ENCODE measurements at places on chromosomes 7 and 10.

DNA sequence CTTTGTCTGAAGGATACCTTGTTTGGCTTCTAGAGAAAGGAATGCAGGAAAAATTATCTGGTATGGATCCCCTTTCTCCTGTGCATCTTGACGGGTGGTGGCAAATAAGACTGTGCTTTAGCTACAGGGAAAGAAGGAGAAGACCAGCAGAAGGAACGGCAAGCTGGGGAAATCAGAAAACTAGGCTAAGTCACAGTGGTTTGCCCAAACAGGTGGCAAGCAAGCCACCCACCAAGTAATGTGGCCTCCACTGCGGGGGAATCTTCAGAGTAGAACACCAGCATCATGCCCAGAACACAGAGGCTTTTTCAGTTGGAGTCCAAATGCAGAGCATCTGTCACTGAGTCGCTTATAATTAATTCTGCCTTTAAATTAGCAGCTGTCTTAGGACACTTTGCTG is 282.8 kb downstream of the PHF14 start:
- no peak overlapping the region for H3K27ac ChIP-seq
- no peak overlapping the region for H3K4me3 ChIP-seq
- DNase-seq: no peak

DNA sequence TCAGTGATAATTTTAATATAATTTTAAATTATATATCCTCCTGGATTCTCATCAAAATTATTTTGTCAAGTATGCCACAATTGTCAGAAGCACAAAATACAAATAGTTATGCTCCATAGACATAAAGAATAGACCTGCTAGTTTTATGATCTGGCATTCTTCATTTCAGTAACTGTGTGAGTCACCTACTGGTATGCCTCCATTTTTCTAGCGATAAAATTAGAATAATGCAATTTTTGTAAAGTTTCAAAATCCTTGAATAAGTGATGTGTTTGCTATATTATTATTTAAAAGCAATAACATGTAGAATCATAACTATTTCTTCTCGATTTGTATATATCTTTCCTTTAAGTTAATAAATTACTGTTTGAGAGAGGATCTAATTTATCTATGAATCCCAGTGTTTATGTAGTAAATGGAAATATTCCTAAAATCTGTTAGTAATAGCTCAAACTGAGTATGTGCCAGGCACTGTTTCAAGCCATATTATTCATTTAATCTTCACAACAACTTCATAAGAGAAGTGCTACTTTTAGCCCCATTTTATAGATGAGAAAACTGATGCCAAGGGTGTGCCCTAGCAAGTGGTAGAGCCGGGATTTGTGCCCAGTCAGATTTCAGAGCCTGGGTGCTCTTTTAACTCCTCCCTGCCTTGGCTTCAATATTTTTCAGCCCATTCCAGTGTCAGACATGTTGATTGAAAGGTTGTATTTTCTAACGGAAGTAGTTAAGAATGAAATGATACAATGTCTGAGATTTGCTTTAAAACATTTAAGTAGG is 38.4 kb downstream of the NET1 start:
- peaks cover 35% of the 10 kb centered on the region for H3K36me3 ChIP-seq
- DNase-seq: no peak
- peaks cover 31% of the 10 kb centered on the region for H3K4me1 ChIP-seq
- H3K4me3 ChIP-seq: no peak overlapping the region

- peaks cover 7% of the 10 kb centered on the region for H3K4me1 ChIP-seq
- H3K36me3 ChIP-seq: no peaks in the 10 kb centered on the region
- DNase-seq: no peak
- H3K27ac ChIP-seq: no peak overlapping the region
Observed at GRCh38 chr7:41130086-41130485, 572.8 kb downstream of the INHBA start.

DNA sequence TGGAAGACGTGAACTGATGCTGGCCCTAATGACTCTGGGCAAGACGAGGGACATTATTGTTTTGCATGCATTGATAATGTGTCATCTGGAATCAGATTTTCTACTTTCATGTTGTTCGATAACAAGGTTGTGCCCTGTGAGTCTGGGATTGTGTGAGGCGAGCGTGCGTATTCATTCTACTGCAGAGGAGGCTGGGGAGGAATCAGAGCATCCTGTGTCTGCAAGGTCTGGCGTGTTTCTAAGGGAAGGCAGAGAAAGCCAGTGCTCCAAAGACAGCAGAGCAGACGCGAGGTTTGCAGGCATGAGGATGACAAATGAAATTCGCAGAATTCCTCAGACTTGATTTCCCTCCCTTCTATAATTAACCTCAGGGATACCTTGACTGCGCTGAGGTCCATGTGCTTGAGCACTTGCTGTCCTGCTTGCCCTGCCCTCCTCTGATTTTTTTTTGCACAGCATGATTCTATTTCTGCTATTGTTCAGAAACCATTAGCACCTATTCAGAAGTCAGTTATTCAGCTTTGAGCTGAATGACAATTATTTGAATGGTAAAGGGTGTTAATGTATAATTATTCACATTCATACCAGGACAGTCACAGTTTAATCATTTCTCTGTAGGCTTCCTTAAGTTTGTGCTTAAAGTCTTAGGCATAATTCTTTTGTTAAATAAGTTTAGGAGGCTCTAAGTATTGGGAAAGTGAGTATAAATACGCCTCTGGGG is 233.6 kb downstream of the EBF3 start:
- no peak overlapping the region for H3K27ac ChIP-seq
- H3K36me3 ChIP-seq: peaks cover 25% of the 10 kb centered on the region
- no peak overlapping the region for H3K4me3 ChIP-seq
- no peak for DNase-seq

DNA sequence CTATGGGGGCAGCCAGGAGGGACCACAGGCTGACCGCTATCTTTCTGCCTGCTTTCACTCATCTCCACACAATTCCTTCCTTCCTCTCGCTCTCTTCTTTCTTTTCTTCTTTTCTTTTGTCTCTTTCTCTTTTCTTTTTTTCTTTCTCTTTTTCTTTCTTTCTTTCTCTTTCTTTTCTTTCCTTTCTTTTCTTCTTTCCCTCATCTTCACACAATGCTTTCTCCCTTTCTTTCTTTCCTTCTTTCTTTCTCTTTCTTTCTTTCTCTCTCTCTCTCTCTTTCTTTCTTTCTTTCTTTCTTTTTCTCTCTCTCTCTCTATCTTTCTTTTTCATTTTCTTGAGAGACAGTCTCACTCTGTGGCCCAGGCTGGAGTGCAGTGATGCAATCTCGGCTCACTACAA is 6.8 kb upstream of the MUC12 start:
- H3K4me1 ChIP-seq: peaks cover 17% of the 10 kb centered on the region
- H3K27ac ChIP-seq: no peak overlapping the region
- no peak for DNase-seq
- H3K36me3 ChIP-seq: no peaks in the 10 kb centered on the region
- H3K4me3 ChIP-seq: no peak overlapping the region

DNA sequence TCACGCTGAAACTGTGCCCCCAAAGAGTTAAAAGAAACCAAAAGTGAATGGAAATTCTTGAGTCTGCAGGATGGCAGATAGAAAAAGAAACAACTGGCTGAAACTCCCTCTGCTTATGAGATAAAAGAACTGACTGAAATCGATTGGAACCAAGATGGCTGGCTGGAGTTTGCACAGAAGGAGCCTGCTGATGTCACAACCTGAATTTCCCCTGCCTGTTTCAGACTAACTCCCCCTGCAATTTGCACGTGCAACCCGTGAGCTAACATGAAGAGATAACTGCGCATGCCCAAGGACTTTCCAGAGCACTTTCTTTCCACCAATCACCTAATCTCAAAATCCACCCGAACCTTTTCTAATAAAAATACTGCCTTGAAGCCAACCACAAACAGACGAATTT is 435.5 kb downstream of the CALN1 start:
- no peak overlapping the region for H3K4me3 ChIP-seq
- DNase-seq: no peak
- H3K4me1 ChIP-seq: no peaks in the 10 kb centered on the region
- no peaks in the 10 kb centered on the region for H3K36me3 ChIP-seq

GRCh38 chr7:128877756-128878120 is 15.1 kb downstream of the ATP6V1F start:
- no peaks in the 10 kb centered on the region for H3K27me3 ChIP-seq
- no peak overlapping the region for H3K27ac ChIP-seq
- H3K4me1 ChIP-seq: no peaks in the 10 kb centered on the region
- H3K4me3 ChIP-seq: no peak overlapping the region

GRCh38 chr10:43267811-43268210 is 946 bp upstream of the RASGEF1A start:
- DNase-seq: no peak
- no peaks in the 10 kb centered on the region for H3K36me3 ChIP-seq
- no peak overlapping the region for H3K27ac ChIP-seq
- H3K4me3 ChIP-seq: peak overlapping the region; percentile 32
- H3K4me1 ChIP-seq: peaks cover 8% of the 10 kb centered on the region
- peaks cover 49% of the 10 kb centered on the region for H3K27me3 ChIP-seq

GRCh38 chr10:54702583-54703485 is 98.2 kb downstream of the PCDH15 start:
- H3K4me3 ChIP-seq: no peak overlapping the region
- H3K27ac ChIP-seq: no peak overlapping the region
- DNase-seq: no peak
- no peaks in the 10 kb centered on the region for H3K27me3 ChIP-seq
- no peaks in the 10 kb centered on the region for H3K4me1 ChIP-seq
- H3K36me3 ChIP-seq: no peaks in the 10 kb centered on the region

DNA sequence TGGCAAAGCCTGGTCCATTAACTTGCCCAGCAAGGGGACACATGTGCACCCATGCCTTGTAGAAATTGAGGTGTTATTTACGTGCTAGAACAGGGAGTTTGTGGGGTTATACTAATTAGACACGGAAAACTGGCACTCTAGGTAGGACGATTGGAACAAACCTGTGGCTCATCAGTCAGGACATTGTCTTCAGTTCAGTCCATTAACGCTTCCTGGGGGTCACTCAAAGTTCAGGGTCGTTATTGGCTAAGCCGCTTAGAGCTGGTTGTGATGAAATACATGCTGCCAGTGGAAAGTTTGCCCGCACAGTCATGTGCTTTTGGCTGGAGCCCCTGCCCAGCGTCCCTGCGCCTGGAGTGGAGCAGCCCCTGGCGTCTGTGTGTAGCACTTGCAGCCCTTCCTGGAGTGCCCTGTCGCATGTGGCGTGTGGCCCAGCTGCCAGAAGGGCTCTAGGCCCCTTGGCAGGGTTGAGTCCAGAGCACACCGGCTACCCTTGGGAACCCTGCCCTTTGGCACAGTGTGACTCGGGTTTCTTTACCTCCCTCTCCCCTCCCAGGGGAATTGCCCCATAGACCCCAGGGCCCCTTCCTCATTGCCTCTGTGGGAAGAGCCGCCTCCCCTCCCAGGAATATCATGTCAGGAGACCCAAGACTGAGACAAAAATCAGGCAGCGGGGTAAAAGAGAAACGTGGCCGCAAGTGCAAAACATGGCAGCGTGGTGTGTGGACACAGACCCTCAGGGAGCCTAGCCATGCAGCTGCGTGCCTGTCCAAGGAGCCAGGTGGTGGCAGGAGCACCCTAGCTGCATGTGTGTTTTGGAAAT is 9.8 kb downstream of the ZNF775 start:
- peaks cover 4% of the 10 kb centered on the region for H3K36me3 ChIP-seq
- H3K27ac ChIP-seq: no peak overlapping the region
- DNase-seq: no peak
- H3K4me1 ChIP-seq: no peaks in the 10 kb centered on the region

DNA sequence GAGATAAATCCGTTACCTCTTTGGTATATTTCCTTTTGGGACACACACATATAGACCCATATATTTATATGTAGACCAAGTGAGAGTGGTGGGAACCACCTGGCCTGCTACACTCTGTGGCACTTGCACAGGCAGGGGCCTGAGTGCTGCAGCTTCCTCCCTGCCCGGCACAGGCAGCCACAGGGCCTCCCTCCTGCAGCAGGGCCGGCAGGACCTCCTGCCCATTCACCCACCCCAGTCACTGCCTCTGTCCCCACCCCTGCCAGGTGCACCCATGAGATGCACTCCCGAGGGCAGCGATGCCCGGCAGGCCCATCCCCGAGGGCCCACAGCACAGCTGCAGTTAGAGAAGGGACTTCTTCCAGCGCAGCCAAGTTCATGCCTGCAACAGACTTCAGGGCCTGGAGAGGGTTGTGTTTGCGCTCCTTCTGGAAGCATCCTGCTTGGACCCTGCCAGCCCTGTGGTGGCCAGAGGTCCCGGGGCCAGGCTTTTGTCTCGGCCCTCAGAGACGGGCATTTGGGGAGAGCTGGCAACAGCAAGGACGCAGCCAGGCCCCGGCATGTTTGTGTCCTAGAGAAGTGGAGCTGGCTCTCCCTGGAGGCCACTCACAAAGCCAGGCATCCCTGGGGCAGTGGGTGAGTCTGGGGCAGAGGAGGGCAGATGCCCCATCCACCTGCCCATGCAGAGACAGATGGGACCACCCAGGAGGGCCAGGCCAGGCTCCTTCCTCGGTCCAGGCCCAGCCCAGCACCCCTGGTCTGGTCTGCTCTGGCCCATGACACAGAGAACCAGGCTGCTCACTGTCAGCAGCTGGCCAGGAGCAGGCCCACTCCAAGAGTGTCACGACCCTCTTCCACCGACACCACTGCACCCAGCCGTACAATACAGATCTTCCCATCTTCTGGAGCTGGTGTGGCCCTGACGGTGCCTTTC is 41.4 kb downstream of the PWWP2B start:
- no peaks in the 10 kb centered on the region for H3K36me3 ChIP-seq
- H3K4me3 ChIP-seq: no peak overlapping the region
- peaks cover 21% of the 10 kb centered on the region for H3K4me1 ChIP-seq

DNA sequence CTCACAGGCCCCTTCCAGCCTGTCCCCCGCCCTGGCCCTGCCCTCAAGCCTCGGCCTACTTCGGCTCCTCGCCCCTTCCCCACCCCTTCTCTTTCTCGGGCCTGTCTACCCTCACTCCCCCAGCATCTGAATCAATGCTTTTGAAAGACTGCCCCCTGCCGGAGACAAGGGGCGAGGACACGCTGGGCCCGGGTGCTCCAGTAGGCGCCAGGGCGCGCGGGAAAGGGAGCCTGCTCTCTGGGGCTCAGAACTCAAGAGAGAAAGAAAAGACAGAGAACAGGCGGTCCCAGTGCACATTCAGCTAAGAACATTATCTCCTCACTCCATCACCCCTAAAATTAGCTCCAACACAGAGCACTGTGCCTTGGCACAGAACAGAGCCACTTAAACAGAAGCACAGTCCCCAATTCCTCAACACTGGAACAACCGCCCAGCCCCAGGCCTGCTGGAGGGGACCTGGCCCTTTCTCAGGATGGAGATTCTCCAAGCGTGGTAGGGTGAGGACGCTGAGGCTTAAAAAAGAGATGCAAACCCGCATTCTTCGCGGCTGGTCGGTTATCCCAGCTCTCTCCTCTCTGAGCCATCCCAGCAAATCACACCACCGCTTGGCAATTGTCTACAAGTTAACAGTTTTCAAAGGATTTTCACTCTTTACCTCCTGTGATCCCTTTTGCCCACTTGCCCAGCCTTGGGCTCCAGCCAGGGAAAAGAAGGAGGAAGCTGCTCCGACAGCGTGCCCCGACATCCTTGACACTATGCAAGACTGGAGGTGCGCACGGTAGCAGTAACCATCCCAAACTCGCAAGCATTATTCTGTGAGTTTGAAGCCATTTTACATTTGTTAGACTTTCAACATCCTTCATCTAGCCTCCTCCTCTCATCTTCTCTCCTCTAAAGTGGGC is 2.1 kb downstream of the GIGYF1 start:
- H3K4me3 ChIP-seq: peak overlapping the region; percentile 90
- peak overlapping the region; percentile 80 for H3K27ac ChIP-seq
- peak; percentile 67 for DNase-seq
- H3K36me3 ChIP-seq: peaks cover 24% of the 10 kb centered on the region

Data from activated B cell treated with CpG ODN at 0.5 μM for 24 hours (primary cell).